ENCODE measurements at places on chromosomes 5 and 9.

DNA sequence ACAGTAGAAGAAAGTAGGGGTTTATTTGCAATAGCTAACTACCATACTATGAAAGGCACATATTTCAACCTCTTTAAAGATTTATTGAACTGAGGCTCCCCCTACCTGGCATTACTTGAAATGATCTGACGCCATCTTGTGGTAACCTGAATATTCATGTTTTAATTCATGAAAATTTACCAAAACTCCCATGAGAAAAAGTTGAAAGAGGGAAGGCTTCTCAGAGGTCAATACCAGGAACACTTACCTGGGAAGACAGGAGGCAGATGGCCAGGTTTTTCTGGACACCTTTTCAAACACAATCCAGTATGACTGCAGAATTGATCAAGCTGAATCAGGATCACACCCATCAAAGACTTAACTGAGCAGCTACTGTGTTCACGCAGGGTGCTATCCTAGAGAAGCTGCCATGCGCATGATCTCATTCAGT, 9.4 kb downstream of the PRELID2 start:
- DNase-seq: peak; percentile 38

GRCh38 chr5:146825033-146825432, 53.5 kb downstream of the PPP2R2B start:
- no peak for DNase-seq

DNA sequence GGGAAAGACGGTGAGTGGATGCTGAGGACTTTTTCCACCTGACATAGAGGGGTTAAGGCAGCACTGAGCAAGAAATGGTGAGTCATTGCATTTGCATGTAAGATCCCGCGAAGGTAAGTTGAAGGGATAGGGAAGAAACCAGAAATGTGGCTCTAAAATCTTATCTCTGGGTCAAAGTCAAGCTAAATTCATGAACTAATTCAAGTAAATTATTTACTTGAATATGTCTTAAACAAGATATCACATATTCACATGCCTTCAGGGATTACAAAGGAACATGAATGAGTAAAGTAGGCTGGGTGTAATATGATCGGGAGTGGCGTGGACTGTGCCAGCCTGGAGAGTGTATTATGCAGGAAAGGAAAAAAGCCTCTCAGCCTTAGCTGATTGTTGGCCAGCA, 74.4 kb upstream of the EQTN start:
- DNase-seq: no peak

DNA sequence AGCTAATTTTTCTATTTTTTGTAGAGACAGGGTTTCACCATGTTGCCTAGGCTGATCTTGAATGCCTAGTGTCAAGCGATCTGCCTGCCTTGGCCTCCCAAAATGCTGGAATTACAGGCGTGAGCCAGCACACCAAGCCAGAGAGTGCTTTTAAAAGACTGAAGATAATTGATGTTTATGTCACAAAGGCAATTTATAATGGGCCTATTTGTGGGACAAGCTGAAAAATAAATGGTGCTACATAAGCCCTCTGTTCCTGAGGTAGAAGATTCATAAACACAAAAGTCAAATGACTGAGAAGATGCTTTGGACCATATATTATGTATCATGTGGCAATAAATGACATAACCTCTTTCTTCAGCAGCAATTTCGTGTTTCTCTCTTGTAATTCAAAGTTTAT, 329.6 kb downstream of the GABRB2 start:
- no peak for DNase-seq

DNA sequence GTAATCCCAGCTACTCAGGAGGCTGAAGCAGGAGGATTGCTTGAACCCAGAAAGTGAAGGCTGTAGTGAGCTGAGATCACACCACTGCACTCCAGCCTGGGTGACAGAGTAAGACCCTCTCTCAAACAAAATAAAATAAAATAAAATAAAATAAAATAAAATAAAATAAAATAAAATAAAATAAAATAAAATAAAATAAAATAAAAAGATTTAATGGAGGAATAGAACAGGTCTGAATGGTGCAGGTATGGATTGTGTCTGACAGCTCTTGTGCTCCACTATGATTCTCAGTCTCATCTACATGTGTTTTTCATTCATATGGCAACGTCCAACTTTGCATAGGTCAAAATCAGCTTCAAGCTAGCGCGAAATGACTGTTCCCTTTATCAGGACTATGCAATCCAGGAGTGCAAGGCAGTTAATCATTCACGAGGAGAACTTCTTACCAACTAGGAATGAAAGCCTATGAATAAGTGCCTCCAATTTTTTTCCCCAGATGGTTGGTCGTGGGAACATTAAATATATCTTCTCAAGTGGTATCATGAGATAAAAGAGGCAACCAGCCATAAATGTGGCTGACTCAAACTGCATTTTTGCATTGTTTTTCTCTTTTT, 1392.3 kb upstream of the CDH9 start:
- DNase-seq: no peak

DNA sequence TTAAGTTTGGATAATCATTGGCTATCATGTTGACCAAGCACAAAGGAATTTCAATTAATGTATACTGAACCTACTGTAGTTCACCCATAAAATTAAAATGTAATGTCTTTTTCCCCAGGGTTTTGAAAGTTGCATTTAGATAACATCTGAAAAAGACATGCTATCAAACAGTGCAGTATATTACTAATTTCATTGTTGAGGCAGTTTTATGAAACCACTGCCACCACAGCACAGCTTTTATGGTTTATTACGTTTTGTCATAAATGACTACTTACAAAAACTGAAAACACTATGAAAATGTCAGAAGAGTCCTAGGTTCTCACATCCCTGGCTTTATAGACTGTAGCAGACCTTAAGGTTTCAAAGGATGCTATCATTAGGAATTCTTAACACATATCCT, 32.0 kb upstream of the HAPLN1 start:
- DNase-seq: no peak

GRCh38 chr9:84773022-84773421, 103.5 kb downstream of the NTRK2 start:
- DNase-seq: no peak

GRCh38 chr5:72234265-72234700, 85.8 kb downstream of the MRPS27 start:
- no peak for DNase-seq

DNA sequence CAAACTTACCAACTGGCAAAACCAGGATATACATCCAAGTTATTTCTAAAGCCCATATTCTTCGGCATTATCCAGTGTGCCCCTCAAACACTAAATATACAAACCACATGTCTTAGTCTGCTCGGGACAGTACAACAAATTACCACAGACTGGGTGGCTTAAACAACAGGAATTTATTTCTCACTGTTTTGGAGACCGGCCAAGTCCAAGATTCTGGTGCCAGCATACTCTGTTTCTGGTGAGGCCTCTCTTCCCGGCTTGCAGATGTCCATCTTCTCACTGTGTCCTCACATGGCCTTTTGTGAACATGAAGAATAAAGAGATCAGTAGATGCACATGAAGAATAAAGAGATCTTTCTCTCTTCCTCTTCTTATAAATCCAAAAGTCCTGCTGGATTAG, 12.9 kb upstream of the SLCO6A1 start:
- no peak for DNase-seq

- no peak for DNase-seq
Measured at GRCh38 chr9:77614645-77615044, 33.5 kb downstream of the GNA14 start.

GRCh38 chr9:20252778-20253177, 369.5 kb downstream of the MLLT3 start:
- DNase-seq: no peak

GRCh38 chr9:79693750-79694149, 122.0 kb downstream of the TLE4 start:
- DNase-seq: peak; percentile 3

DNA sequence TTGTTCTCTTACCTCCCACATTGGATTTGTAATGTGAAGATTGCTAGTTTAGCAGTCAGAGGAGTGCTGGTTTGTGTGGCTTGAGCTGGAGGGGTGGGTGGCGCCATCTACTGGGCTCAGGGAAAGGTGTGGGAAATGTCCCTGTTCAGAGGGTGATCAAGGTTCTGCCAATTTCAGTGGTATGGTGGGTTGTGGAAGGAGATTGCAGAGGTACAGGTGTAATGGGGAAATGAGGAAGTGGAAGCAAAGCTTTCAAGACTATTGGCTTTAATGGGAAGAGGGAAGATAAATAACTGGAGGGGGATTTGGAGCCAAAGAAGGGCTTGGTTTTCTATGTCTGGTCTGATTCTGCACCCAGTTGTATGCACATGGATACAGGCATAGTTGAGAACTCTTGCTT, 76.4 kb downstream of the OSMR start:
- DNase-seq: peak; percentile 52

DNA sequence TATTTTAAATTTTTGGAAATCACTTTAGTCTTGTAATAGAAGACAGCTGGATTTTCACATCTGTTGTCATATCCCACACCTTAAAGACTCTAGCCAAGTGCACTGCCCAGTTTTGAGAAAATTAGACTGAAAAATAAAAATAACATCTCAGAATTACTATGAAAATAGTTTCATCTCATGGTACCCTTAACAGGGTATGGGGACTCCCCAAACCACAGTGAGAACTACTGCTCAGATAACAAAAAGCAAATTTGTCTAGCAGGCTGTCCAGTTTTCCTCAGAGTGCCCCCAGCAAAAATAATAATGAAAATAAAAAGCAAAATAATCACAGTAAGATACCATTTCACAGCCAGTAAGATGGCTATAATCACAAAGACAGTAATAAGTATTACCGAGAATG, 6.5 kb downstream of the UBQLN1 start:
- no peak for DNase-seq

GRCh38 chr9:76818271-76818670, 54.0 kb downstream of the PCA3 start:
- DNase-seq: no peak

GRCh38 chr5:15513431-15513830, 13.5 kb downstream of the FBXL7 start:
- DNase-seq: no peak

GRCh38 chr5:97046270-97046982, 96.0 kb downstream of the LIX1 start:
- DNase-seq: no peak

DNA sequence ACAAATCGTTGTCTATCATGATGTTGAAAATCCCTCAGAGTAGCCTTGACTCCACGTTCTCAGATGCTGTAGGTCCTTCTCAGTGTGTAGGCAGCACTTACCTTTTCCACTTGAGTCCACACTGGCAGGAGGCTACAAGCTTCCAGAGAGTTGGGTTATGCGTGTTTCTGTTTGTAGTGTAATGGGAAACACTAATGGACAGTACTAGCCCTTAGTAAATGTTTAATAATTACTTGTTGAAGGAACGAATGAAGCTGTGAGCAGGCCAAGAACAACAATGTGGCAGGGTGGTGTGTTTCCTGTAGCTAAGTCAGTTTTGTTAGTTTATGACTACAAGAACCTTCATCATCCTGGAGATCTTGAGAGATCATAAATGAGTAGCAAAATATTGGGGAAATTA, 83.5 kb downstream of the ARHGAP26 start:
- DNase-seq: no peak

DNA sequence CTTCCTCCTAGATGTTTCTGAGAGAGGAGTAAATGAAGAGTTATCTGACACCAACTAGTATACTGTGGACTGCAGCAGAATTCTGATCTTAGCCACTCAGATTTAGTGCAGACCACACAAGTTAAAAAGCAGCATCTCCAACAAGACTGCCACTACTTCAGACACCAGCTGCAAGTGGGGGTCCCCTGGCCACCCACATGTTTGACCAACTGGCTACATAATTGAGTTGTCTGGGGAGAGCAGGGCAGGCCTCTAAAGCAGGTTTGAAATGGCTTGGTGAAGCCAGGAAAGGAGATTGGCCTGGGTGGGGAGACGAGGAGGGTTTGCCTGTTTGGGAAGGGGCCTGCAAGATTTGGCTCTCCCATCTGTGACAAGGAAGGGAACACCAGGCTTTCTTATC, 40.5 kb upstream of the FAM81B start:
- no peak for DNase-seq

DNA sequence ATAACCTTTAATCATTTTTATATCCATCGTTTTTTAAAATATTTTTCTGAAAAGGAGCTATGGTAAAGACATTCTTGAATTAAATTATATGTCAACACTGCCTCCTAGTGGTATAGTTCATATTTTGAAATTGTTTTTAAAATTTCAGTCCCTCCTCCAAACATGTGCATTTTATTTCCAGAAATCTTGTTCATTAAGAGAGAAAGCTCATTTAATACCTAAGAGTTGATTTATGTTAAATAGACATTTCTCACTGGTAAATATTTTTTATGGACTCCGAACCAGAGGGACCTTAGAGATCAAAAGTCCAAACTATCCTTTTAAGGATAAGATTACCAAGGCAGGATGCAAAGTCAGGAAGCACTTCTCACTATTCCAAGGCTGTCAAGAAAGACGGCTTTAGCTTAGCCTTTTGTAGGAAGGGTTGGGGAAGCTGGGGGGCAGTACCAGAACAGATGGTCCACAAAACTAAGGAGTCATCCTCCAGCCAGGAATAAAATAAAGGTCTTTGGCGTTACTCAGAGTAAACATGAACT, 21.6 kb downstream of the BHMT start:
- peak; percentile 2 for DNase-seq

GRCh38 chr5:18213666-18214065, 579.4 kb downstream of the TAF11L14 start:
- DNase-seq: no peak

- DNase-seq: no peak
Measured at GRCh38 chr5:38853753-38854470, 8.1 kb downstream of the OSMR start.

- no peak for DNase-seq
Measured at GRCh38 chr9:134682026-134682425, 40.4 kb downstream of the COL5A1 start.

DNA sequence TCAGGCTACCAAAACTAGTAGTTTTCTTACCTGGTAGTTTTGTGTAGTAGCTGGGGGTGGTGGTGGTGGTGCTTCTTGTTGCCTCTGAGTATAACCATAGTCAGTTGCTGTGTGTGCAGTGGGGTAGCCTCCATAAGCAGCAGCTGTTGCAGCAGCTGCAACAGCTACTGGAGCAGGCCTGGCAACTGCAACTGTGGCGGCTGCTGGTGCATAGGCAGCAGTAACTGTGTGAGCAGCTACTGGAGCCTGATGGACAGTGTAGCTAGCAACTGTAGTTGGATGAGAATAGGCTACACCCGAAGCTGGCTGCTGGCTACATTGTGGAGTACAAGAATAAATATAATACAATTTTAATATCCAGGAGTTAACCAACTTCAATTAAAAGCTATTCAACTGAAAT, 24.7 kb downstream of the ZFR start:
- DNase-seq: no peak
